ENCODE measurements at places on chromosomes 1 and 21. TPM values are rescaled to one million over a fixed set of nuclear protein-coding genes. Genes with fewer than 3 reads are reported as not detected.

Gene LDLRAD1
- 1.2 TPM for total RNA-seq

Gene CFHR5
- not detected for total RNA-seq

Gene EVA1B
- 37.3 TPM for total RNA-seq

DNA sequence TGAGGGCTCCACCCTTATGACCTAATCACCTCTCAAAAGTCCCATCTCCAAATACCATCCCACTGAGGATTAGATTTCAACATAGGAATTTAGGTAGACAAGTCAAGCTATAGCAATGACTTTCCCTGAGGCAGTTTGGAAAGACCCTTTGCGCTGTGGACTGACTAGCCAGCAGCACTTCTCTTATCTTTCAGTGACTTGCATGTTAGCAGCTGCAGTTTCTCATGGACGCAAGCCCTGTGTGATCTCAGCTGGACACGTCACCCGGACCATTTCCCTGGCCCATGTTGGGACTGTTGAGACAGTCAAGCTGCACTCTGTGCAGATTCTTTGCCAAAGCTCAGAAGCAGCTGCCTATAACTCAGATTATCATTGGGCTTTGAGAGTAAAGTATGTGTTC is 408.1 kb upstream of the USP24 start:
- H3K4me3 ChIP-seq = no peak overlapping the region
- H3K27ac ChIP-seq = no peak overlapping the region
- H3K36me3 ChIP-seq = no peaks in the 10 kb centered on the region
- H3K4me1 ChIP-seq = no peaks in the 10 kb centered on the region

- no peaks in the 10 kb centered on the region for H3K4me1 ChIP-seq
- H3K4me3 ChIP-seq = no peak overlapping the region
- no peaks in the 10 kb centered on the region for H3K27me3 ChIP-seq
- no peak for DNase-seq
- no peak overlapping the region for H3K27ac ChIP-seq
Observed at GRCh38 chr1:55337801-55338447, 122.8 kb upstream of the USP24 start.

GRCh38 chr1:100868364-100868995 is 26.2 kb downstream of the EXTL2 start:
- no peak overlapping the region for H3K27ac ChIP-seq
- no peaks in the 10 kb centered on the region for H3K36me3 ChIP-seq
- H3K4me1 ChIP-seq = no peaks in the 10 kb centered on the region
- DNase-seq = no peak

- H3K27ac ChIP-seq = no peak overlapping the region
- no peaks in the 10 kb centered on the region for H3K36me3 ChIP-seq
- DNase-seq = no peak
- H3K4me1 ChIP-seq = no peaks in the 10 kb centered on the region
Observed at GRCh38 chr1:169024800-169025271, 81.7 kb upstream of the ATP1B1 start.

DNA sequence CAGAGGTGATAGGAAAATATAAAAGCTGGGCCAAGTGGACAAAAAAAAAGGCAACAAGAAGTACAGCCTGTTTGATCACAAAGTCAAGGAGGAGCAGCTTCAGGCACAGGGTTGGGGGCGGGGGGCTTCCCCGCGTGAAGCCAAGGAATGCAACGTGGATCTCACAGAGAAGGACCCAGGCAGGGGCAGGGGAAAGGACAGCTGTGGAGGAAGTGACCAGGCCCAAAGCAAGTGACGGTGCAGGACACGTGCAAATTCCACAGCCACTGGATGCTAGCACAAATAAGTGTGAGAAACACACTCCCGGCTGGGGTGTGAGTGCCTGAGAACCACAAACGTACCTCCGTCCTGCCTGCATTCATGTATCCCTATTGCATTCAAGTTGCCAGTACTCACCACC is 77.7 kb upstream of the DSCAM start:
- DNase-seq = no peak
- H3K4me3 ChIP-seq = no peak overlapping the region
- H3K27me3 ChIP-seq = no peaks in the 10 kb centered on the region
- no peaks in the 10 kb centered on the region for H3K4me1 ChIP-seq
- H3K36me3 ChIP-seq = no peaks in the 10 kb centered on the region
- no peak overlapping the region for H3K27ac ChIP-seq

DNA sequence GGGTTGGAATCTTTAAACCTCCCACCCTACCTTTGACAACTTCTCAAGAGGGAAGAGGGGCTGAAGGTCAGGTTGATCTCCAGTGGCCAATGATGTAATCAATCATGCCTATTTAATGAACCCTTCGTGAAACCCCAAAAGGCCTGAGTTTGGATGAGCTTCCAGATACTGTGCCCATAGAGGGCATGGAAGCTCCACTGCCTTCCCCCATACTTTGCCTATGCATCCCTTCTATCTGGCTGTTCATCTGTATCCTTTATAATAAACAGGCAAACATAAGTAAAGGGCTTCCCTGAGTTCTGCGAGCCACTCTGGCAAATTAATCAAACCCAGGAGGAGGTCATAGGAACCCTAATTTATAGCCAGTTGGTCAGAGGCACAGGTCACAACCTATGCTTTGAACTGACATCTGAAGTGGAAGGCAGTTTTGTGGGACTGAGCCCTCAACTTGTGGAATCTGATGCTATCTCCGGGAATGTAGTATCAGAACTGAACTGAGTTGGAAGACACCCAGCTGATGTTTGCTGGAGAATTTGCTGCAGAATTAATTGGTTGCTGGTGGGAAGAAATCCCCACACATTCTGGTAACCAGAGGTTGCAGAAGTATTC is 24.8 kb downstream of the S100A10 start:
- H3K27ac ChIP-seq = no peak overlapping the region

DNA sequence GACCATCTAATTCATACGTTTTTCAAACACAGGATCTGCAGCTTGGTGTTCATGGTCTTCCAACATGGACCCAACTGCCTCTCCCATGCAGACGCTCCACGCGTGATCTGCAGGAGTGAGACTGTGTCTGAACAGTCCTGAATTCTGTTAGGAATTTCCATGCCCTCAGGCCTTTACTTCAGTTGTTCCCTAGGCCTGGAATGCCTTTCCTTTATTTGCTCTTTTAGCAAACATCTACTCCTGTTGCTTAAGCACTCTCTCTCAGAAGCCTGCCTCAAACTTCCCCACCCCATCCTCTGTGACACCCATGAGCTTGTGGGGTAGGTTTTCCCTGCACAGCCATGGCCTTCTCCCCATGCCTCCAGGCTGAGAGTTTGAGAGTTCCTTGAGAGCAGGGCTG is 73.7 kb downstream of the DMRTB1 start:
- no peak overlapping the region for H3K27ac ChIP-seq
- H3K36me3 ChIP-seq = no peaks in the 10 kb centered on the region
- no peaks in the 10 kb centered on the region for H3K27me3 ChIP-seq
- no peak for DNase-seq

DNA sequence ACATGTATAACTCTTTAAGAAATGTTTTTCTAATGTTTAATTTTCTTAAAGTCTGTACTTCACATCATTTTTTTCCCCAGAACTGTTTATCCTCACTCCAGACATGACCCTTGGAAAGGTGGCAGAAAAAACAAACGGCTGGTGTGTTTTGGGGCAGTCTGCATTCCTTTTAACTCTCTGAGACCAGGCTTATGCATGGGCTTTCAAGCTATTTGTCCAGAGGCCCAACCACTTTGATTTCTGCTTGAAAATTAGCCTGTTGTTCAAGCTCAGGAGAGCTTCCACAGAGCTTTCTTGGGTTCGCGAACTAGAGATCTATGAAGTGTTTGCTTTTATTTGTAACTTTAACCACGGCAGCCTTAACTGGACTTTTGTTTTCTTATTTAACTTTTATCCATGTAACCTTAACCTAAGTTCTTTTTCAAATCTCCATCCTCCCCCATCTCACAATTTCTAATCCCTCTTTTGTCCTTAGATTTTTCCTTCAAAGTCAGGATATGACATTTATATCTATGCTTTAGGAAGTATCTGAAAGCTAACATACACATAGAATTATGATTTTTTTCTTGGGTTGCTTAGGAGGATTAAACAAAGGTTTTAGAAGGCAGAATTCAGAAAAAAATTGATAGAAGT is 111.8 kb downstream of the FGGY start:
- no peak for DNase-seq
- H3K36me3 ChIP-seq = no peaks in the 10 kb centered on the region
- peak overlapping the region; percentile 48 for H3K27ac ChIP-seq
- no peaks in the 10 kb centered on the region for H3K4me1 ChIP-seq

GRCh38 chr1:52767596-52768280 is 41.5 kb downstream of the ZYG11B start:
- H3K4me1 ChIP-seq = no peaks in the 10 kb centered on the region
- H3K4me3 ChIP-seq = no peak overlapping the region
- H3K27ac ChIP-seq = no peak overlapping the region
- H3K27me3 ChIP-seq = no peaks in the 10 kb centered on the region
- DNase-seq = no peak
- H3K36me3 ChIP-seq = no peaks in the 10 kb centered on the region

GRCh38 chr1:184789884-184790283 is 35.2 kb upstream of the EDEM3 start:
- no peak overlapping the region for H3K27ac ChIP-seq
- H3K27me3 ChIP-seq = no peaks in the 10 kb centered on the region
- no peaks in the 10 kb centered on the region for H3K4me1 ChIP-seq
- no peak overlapping the region for H3K4me3 ChIP-seq
- DNase-seq = no peak
- H3K36me3 ChIP-seq = no peaks in the 10 kb centered on the region

DNA sequence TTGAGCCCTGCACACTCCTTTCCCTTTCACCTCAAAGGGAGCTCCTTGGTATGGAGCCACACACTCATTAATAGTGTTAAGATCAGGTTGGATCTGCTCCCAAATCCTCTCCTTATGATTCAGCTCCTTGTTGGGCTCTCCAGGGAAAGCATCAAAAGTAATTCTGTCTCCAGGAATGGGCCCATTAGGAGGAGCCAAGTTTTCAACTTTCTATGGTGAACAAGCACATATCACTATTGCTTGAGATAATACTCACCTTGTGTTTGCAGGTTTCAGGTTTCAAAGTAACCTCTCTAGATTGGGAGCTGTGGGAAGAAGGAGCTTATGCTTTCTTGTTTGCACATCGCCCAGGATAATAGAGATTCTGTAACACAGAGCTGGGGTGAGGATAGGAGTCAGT is 164.8 kb downstream of the TNFSF18 start:
- no peaks in the 10 kb centered on the region for H3K27me3 ChIP-seq
- H3K4me1 ChIP-seq = no peaks in the 10 kb centered on the region
- DNase-seq = no peak
- no peaks in the 10 kb centered on the region for H3K36me3 ChIP-seq
- H3K4me3 ChIP-seq = no peak overlapping the region

GRCh38 chr1:112836642-112837041 is 119.4 kb downstream of the SLC16A1 start:
- H3K4me3 ChIP-seq = no peak overlapping the region
- no peaks in the 10 kb centered on the region for H3K36me3 ChIP-seq
- H3K4me1 ChIP-seq = no peaks in the 10 kb centered on the region

DNA sequence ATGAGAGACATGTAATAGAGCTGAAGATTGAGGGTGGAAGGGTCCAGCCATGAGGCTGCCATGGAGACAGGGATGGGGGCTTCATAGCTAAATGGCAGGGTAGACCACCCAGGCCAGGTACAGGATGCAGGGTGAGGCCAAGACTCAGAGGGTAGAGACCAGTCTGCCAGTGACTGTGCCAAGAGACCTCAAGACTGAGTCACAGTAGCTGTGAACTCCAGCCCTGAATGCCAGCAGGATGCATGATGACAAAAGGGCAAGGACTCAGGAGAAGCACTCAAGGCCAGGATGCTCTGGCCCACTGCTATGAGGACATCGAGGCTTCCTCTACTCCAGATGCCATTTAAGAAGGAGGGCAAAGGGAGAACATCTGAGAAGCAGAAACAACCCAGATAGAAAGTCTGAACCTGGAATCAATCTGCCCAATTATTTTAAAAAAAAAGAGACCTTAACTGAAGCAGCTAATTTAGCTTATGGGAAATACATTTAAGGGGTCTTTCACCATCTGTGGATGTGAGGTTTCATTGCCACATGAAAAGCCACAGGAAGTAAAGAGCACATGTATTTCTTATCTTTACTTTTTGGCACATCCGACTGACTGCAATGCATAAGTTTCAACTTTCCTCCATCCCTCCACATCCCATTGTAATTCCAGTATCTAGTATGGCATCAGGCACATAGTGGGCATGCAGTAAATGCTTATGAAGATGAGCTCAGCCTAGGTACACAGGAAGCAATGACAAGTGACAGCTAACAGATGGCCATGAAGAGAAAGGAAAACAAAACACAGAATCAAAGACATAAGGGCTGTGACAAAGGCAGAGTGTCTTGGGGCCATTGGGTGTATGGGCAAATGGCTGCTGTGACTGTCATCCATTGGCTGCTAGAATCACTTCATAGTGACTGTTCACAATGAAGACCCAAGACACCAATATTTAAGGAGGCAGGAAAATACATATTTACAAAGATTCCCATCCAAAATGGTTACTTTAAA is 40.2 kb downstream of the SUSD4 start:
- H3K27ac ChIP-seq = no peak overlapping the region
- H3K4me3 ChIP-seq = no peak overlapping the region
- no peaks in the 10 kb centered on the region for H3K36me3 ChIP-seq
- no peaks in the 10 kb centered on the region for H3K27me3 ChIP-seq
- DNase-seq = no peak

GRCh38 chr1:87594736-87595383 is 266.2 kb downstream of the LMO4 start:
- H3K4me1 ChIP-seq = no peaks in the 10 kb centered on the region
- DNase-seq = no peak
- no peak overlapping the region for H3K27ac ChIP-seq
- H3K27me3 ChIP-seq = no peaks in the 10 kb centered on the region
- H3K36me3 ChIP-seq = no peaks in the 10 kb centered on the region

DNA sequence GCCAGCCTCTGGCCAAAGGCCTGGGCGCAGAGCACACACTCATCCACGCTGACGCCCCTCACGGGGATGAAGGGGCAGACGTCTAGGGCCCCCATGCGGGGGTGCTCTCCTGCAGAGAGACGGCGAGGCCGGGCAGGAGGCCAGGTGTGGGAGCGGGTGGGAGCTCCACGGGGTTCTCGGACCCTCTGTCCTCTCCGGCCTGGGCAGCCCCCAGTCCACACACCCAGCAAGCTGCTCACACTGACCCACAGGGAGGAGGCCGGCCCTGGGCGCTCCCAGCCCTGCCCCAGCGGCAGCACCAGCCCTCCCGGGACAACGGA is 2.5 kb downstream of the FTCD start:
- H3K27me3 ChIP-seq = no peaks in the 10 kb centered on the region
- H3K4me3 ChIP-seq = no peak overlapping the region
- no peak for DNase-seq
- H3K4me1 ChIP-seq = no peaks in the 10 kb centered on the region
- no peaks in the 10 kb centered on the region for H3K36me3 ChIP-seq

DNA sequence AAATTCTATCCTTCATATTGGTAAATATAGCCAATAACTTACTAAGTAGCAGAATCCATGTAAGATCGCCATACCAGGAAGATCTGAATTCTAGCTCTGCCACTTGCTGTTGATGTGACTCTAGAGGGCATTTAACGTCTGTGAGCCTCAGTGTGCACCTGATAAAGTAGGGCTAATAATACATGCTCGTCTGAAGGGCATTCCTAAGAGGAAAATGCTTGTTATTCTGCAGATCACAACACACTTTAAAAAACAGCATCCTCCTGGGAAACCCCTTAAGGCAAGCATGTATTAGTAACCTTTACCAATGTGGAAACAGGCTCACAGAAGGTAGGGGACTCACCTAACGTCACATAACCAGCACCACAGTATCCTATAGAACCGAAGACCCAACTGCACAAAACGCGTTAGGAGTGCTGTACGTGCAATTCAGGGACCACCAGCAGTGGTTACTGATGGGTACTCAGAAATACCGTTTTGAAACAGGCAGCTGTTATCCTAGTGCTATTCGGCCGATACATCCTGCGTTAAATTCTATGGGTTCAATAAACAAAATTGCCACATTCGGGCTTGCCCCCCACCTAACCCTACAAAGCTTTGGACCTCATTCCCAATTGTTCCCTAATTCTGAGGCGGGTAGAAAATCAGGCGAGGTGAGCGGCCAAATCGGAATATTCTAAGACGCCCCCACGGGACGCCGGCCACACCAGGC is 758 bp downstream of the DEPDC1 start:
- H3K36me3 ChIP-seq = no peaks in the 10 kb centered on the region
- peaks cover 5% of the 10 kb centered on the region for H3K4me1 ChIP-seq
- DNase-seq = no peak
